ENCODE measurements at places on chromosomes 5 and 9.

DNA sequence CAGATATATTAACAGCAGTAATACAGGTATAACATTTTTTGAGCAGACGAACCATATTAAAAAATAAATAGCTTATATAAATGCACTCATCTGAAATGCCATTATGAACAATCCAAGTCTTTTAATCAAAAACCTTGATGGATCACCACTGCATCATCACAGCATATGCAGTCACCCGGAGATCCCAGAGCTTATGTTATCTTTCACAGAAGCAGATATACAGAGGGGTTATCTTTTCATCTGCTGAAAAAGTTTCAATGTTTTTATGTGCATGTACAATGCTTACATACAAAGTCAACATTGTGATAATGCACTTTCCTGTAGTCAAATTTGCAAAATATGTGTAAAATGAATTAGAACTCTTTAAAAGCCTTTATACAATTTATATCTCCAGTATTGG is 211.9 kb downstream of the FBXL7 start:
- no peak for DNase-seq

GRCh38 chr5:95649274-95649673 is 2.7 kb downstream of the RFESD start:
- DNase-seq, result no peak

DNA sequence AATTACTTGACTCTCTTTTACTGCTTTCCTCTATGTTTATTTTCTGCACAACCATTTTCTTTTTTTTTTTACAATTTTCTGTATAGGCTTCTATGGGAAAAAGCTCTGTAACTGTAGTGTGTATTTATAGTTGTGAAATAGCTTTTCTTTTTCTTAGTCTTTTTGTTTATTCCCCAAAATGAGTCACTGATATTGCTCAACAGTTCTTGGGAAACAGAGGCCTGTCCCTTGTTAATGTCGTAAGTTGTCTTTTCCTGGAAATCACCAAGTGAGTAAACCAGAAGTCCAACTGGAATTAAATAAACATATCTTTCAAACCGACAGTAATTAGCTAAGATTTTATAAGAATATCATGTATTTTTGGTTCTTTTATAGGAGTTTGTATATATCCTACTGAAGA is 325.1 kb upstream of the PRR16 start:
- no peak for DNase-seq

DNA sequence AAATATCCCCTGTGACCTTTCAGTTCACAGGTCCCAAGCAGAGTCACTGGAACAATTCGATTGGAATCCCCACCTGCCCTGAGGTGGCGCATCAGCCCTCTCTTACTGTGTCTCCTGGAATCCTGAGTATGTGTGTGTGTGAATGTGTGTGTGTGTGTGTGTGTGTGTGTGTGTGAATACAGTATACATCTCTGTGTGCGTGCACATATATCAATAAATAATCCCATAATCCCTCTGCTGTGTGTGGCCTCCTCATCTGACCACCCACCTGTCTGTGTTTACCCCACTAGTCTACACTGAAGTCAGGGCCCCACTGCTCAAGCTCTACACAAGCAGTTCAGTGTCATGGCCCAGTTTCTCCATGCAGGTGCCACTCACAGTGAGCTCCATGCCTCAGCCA is 187.4 kb downstream of the ERCC6L2 start:
- no peak for DNase-seq

GRCh38 chr9:23258569-23258968 is 567.5 kb downstream of the ELAVL2 start:
- DNase-seq, result no peak

GRCh38 chr5:126394211-126394788 is 28.9 kb upstream of the GRAMD2B start:
- DNase-seq, result no peak

GRCh38 chr5:160469156-160470144 is 47.8 kb downstream of the PTTG1 start:
- no peak for DNase-seq

DNA sequence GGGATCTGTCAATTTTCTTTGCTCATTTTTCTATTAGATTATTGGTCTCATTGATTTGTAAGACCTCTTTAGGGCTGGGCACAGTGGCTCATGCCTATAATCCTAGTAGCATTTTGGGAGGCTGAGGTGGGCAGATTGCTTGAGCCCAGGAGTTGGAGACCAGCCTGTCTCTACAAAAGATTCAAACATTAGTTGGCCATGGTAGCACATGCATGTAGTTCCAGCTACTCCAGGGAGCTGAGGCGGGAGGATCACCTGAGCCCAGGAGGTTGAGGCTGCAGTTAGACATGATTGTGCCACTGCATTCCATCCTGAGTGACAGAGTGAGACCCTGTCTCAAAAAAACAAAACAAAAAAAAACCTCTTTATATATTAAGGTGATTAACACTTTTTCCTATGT is 6.4 kb upstream of the SHROOM1 start:
- DNase-seq, result no peak

GRCh38 chr5:2317540-2317939 is 433.9 kb downstream of the IRX2 start:
- DNase-seq, result no peak

DNA sequence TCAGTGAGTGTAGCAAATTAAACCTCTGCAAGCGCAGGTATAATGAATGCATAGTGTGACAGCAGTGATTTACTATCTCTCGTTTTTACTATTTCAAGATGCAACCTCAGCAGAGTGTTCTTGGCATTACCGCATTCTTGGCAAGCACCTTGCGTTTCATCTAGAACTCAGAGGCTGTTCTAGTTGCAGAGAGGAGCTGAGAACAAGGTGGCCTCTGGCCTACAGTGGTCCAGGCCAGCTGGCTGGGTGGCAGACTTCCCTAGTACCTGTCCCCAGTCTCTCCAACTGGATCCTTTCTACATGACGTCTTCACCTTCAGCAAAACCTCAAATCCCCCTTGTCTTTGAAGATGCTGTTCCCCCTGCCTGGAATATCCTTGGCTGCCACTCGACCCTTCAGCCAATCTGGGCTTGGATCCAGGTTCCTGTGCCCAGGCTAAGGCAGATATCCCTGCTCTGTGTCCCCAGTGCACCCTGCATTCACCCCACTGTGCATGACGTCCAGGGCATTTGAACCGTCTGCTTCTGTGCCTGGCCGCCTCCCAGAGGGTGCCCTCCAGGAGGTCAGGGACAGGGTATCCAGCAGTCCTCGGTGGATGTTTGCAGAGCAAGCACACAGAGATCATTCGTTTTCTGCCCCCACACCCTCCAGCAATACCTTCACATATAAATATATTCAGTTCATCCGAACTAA is 120.4 kb upstream of the CPEB4 start:
- DNase-seq, result no peak

- no peak for DNase-seq
Observed at GRCh38 chr5:72746736-72747135, 69.7 kb upstream of the TNPO1 start.

GRCh38 chr5:32471784-32472183 is 27.2 kb upstream of the ZFR start:
- DNase-seq, result no peak

DNA sequence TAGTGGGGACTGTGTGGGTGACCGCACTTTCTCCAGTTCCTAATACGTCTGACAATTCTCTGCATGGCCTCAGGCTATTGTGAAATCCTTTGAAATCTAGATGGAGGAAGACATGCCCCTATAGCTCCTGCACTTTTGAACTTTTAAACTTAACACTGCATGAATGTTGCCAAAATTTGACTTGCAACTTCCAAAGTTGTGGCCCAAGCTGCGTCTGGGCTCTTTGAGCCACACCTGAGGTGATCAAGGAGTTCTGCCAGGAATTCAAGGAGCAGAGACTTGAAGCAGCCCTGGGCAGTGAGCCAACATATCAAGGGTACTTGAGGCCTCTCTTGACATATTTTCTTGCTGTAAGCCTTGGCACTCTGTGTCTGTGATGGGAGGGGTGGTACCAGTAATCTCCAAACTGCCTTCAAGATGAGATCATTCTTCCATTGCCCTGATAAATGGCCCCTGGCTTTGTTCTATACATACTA is 1336.1 kb upstream of the CDH9 start:
- DNase-seq, result no peak

GRCh38 chr9:7105095-7105494 is 347.3 kb downstream of the KDM4C start:
- no peak for DNase-seq

DNA sequence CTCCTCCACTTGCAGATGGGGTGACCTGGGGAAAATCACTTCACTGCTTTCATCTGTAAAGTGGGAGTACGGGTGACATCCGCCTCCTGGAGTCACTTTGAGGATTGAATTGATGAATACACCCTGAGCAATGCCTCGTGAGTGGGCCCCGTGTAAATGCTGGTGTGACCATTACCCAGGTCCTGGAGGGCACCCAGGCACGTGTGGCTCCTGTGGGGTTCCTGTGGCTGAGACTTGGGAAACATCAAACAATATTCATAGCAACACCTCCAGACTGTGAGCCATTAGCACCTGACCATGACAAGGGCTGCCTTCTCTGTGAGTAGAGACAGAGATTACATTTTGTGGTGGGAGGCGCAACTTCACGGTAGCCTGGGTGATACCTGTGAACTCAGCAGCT is 11.4 kb downstream of the MRPL36 start:
- no peak for DNase-seq

DNA sequence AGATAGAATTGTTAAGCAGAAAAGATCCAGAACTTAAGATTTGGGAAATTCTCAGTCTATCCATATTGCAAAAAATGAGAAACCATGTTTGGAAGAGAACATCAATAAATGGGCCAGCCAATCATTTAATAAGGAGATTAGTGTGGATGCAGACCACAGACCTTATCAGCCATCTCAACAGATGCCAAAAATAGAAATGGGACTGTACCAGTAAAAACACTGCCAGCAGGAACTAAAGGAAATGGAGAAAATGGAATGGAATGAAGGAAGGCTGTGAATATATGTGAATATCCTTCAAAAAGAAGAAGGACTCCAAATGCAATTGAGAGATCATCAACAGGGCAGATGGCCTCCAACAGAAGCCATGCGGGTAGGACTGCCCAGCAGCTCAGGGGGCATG is 52.7 kb upstream of the ZNF618 start:
- DNase-seq, result no peak

GRCh38 chr9:81737871-81738507 is 48.6 kb upstream of the TLE1 start:
- no peak for DNase-seq

DNA sequence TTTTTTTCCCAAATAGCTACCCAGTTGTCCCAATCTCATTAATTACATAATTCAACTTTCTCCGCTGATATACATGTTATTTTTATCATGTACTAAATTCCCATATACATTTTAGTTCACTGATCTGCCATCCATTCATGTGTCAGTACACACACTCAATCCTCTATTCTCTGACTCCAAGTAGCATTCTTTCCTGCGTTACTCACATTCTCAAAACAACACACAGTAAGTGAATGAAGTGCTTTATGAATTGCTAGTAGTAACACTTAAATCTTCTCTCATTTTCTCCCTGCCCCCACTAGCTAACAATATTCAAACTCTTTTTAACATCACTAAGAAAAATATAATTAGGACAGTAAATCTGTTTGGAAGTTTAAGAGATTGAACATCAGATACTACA is 8.9 kb downstream of the ZNF366 start:
- no peak for DNase-seq

DNA sequence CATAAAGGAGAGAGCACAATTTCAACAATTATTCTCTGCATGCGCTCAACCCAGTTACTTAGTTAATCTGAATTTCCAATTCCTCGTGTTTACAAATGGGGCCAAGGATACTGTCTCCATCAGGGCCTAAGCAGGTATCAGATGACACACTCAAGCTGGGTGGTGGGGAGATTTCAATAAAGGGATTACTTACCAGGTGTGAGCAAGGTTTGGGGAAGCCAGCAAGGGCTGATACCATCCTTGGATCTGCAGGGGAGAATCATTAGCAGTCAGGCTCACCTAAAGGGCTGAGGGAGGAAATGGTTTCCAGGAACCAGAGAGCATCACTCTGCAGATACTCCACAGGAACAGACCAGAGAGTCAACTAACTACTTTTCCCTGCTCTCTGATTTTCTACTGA is 487.1 kb downstream of the NTRK2 start:
- DNase-seq, result no peak

- DNase-seq, result no peak
Observed at GRCh38 chr5:178507151-178507932, 82.9 kb downstream of the COL23A1 start.

DNA sequence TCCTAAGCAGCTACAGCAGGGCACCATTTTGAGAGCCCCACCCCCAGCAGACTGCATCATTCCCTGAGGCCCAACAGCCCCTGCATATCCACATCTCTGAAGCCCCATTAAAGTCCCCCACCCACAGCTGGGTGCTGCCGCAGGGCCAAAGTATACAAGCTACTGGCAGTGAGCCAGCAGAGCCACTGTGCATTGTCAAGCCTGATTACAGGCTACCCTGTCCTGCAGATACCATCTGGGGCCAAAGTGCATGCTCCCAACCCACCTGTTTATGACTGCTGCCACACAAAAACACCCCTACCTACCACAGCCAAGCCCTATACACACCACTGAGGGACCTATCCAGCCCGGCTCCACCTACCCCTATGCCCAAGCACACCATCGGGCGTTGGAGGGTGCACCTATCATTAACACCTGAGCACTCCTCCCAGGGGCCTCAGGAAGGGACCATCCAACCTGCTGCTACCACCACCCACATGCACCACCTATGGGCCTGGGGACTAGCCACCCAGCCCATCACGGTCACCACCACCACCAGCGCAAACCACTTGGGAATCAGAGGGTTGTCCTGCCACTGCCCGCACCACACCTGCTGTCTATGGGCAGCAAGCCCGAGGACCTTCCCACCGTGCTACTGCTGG is 105.0 kb downstream of the PLPP1 start:
- DNase-seq, result no peak

DNA sequence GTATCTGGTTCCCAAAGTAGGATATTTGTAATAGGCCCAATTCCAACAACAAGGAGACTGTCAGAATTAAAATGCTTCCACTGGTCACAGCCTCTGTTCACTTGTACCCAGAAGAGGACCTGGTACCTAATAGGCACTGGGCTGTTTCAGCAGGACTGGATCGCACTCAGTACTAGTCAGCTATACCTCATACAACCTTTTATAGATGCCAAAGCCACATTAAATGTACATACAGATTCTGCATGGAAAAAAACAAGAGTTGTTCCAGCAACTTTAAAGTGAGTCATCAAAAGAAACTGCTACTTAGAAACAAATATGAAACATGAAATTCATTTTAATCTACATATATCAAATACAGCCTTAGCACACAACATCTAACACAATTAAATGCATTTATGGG is 87.5 kb downstream of the GPR21 start:
- DNase-seq, result no peak

All from NCI-H1417 treated with DMSO at 0.1 percent for 48 hours (cell line).